ENCODE measurements at places on chromosomes 16 and 17.

- DNase-seq = no peak
Measured at GRCh38 chr17:78812855-78813254, 27.8 kb downstream of the USP36 start.

DNA sequence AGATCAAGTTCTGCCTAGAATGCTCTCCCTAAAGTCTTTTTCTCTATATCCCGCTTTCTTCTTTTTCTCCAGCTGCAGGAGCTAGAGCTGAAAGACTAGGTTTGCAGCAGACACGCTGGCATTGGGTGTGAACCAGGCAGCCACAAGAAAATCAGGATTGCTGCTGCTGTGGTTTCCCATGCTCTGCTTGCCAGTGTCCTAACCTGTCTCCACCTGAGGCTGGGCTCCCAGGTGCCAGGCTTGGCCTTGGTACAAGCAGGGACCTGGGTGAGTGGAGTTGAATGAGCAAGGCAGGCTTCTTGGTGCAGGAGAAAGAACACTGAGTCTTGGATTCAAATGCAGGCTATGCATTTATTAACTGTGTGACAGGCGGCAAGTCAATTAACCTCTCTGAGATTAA is 440.3 kb upstream of the MAF start:
- no peak for DNase-seq

DNA sequence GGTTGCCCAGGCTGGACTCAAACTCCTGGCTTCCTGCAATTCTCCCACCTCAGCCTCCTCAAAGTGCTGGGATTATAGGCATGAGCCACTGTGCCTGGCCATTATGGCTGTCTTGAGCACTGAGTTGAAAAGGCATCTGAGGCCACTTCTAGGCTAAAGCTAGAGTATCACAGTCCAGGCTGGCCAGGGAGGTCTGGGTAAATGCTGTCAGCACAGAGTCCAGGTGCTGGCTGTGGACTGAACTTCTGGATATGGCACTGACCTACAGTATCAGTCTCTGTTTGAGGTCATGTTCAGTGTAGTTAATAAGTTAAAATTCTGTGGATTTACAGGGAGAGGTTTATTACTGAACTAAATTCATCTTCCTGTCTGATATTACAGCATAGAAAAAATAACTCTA is 222.5 kb upstream of the TOM1L1 start:
- DNase-seq = no peak

- no peak for DNase-seq
Measured at GRCh38 chr16:450785-451512, 25.5 kb downstream of the RAB11FIP3 start.

- no peak for DNase-seq
Measured at GRCh38 chr16:1338119-1338730, 4.8 kb downstream of the BAIAP3 start.

DNA sequence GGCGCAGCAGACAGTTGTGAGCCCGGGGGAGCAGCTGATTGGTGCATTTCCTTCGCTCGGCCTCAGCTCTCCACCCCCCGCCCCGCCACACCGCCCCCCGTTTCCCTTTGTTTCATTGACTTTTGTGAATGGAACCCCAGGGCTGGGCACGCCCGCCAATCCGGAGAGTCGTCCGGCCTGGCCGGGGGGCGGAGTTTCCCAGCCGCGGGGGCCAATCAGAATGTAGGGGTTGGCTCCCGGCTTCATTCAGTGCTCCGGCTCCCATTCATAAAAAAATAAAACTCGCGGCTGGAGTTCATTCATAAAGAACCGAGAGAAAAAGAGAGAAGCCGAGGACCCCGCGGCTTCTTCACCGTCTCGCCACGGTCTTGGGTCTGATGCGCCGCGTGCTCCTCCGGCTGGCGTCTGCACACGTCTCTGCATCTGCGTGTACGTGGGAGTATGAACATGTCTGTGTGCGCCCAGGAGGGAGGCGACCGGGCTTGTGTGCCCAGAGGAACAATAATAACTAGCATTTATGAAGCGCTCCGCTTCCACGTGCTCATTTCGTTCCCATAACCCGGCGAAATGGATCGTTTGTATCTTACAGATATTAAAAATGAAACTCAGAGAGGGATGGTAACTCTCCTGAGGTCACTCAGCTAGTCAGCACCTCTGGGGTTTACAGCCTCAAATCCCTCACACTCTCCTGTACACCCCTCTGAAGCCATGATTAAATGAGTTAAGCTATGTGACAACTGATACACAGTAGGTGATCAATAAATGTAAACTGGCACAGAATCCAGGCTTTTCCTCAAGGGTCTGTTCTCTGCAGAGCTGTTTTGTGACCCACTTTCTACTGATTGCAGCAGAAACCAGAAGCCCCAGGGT is at the start of gene ETV4:
Gene ETV4, minus strand, starts transcription at position 22 of the 870 bp plus-strand sequence. CDS start 723 bp downstream, outside the sequence.
- peak; percentile 91 for DNase-seq

- no peak for DNase-seq
Measured at GRCh38 chr16:23843143-23843542, 7.4 kb downstream of the PRKCB start.

DNA sequence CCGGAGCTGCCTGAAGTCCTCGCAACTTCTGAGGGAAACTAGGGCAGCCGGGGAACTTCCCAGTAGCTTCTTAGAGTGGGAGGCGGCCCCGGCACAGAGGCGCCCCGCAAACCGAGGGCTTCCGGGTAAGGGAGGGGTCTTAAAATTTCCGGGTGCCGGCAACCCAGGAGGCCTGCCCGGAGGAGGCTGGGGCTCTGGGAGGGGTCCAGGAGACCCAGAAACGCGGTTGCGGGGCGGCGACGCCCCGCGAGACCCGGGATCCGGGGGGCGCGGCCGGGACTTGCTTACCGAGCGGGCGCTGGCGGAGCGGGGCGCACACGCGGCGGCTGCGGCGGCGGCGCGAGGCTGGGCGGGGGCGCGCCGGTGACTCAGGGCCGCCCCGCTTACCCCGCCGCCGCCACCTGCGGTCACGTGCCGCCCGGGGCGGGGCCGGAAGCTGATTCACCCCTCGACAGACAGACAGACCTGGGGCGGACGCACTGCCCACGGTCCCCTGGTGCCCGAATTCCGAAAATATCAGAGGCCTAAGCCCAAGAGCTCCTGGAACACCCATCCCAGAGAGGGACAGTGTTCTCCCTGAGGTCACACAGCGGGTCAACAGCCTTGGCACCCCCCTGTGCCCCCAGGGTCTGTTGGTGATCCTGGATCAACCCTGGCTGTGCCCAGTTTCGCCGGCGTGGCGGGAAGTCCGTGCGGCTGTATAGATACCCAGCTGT is at the start of gene FAM83G:
Gene FAM83G, minus strand, starts transcription at position 344 of the 716 bp plus-strand sequence. CDS start 723 bp downstream, outside the sequence.
- peak; percentile 64 for DNase-seq

GRCh38 chr16:86549076-86549892 is 5.8 kb downstream of the MTHFSD start:
- DNase-seq = no peak

- DNase-seq = no peak
Measured at GRCh38 chr17:28001149-28001548, 41.3 kb upstream of the NLK start.

DNA sequence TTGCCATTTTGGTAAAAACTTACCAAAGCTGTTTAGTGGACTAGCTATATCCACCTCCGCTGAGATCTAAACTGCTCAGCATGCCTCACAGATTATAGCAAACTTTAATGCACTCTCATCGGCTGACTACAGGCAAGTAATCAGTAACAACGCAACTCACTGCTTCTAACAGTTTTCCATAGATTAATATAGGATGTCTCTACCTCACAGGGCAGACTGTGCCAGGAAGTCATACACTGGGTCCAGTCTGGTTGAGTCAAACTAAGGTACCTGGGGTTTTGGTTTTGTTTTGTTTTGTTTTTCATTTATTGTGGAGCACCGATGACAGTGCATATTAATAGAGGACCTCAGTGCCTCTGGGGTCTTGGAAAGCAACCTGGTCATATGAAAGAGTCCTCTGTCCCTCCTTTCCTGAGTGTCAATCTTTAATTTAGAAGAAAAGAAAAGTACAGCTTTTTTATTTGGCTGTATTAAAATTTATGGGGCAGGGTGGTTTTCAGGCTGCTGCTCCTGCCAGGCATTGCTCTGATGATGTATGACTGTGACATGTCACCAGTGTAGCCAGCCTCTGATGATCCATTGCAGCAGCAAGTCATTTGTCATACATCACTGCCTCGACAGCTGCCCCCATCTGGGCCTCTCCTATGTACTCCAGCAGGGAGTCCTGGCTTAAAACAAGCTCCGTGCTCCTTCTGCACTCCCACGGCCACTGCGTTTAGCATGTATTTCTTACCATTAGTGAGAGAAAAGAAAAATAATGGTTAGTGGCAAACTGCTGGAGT is 854.1 kb downstream of the KCNJ2 start:
- DNase-seq = no peak

DNA sequence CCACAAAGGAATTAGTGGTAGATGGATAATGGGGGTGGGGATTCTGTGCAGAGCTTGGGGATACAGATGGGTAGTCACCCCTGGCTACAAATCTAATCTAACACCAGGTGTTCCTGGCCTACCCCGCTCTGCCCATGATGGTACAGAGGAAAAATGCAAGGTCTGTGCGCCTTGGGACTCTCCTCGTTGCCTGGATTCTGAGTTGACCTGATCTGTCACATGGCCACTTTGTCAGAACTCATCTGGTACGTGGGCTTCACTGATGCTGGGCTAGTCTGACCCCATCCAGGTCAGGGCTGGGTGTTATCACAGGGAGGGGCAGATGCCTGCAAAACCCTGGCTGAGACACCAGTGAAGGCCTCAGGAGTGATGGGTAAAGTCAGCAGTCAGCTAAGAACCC is 5.2 kb downstream of the ZNF764 start:
- DNase-seq = no peak

- DNase-seq = no peak
Measured at GRCh38 chr17:51091635-51092034, 29.0 kb downstream of the SPAG9 start.

DNA sequence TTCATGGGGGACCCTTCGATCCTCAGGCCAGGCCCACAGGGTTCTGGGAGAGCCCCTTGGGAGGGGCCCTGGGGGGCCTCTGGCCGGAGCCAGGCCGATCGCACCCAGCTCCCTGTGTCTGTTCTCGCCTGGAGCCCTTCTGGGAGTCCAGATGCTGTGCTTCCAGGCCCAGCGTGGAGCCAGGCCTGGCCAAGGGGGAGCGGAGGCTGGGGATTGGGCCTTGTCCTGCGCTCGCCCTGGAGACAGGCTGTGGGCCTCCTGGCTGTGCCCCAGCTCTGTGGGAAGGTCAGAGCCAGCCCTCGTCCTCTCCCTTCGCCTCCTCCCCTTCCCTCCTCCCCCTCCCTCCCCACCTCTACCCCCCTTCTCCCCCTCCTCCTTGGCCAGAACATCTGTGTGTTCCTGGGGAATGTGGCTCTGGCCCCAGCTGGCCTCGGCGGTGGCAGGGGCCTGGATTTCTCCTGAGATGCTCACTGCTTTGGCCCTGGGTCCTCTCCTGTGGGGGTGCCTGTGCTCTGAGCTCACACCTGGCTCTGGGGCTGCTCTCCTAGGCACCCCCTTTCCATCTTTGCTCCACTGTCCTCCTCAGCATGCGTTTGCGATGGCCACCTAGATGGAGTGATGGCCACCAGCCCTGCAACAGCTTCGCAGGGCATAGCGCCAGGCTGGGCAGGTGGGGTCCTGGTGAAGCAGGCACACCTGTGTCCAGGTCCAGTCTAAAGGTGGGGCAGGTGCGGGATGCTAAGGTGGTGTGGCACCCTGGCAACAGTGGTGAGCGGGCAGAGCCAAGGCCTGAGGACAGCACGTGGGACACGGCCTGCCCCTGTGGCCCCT is 90.6 kb upstream of the CIBAR2 start:
- no peak for DNase-seq

DNA sequence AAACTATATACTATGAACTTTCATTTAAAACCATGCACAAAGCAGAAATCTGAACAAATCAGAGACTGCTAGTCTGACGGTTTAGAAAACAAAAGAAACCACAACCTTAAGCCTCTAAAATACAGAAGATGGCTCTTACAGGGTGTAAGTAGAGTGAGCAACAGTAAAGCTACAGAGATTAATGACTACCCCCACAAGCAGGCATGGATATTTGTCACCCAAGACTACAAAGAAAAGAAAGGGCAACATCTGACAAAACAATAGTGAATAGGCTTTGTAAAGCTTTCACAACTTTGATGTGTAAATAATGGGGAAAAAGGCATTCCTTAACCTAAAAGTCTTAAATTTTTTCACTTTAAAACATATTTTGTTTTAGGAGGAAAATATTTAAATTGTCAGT is 75.0 kb downstream of the SPAG9 start:
- no peak for DNase-seq

DNA sequence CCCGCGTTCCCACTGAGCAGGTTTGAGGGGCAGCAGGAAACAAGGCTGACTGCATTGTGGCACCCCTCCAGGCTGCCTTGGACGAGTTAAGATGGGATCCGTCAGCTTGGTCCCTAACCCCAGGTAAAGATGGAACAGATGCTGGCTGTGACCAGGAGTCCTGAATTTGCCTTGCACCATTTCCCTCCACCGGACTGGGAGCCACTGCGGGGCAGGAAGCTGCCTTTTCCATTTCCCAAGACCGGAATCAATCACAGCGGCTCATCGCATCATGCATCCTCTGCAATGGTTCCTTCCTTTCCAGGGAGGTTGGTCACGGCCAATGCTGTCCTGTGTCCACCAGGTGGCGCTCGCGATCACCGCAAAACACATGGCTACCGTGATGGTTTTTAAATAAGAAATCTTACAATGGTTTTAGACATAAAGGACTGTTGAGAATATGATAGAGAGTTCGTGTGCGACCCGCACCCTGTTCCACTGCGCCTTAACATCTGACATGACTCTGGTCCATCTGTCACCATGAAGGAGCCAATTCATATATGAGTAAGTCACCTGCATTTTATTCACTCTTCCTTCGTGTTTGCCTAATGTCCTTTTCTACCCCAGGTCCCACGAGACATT is 6.8 kb upstream of the MEAK7 start:
- peak; percentile 75 for DNase-seq

DNA sequence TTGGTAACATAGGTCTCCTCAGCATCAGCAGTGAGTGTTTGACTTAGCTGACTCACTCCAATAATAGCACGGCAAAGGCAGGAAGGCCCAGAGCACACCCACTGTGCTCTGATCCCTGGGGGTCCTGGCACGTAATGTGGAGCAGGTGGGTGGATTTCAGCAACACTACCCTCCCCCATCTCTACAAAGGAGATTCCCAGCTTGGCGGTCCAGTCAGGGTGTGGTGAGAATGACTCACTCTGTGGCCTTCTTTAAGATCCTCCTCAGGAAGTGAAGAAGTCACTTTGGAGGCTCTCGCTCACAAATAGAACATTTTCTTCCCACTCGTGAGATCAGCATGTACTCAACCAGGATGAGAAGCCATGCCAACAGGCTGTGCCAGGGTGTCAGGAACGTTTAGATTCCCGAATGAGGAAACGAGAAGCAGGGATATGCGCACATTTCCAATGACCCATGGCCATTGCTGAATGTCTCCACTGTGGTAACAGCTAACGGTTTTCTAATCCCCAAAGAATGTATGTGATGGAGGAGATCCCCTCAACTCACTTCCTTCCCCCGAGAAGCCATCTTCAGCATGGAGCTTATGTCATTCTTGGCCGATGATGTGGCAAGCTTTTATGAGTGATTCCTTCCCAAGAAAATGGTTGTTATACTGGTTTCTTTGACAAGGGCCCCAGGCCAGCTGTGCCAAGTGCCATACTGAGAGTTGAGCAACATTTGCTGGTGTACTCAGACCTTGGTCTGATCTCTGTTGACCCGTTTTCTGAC is 365.2 kb downstream of the C16orf95 start:
- peak; percentile 89 for DNase-seq

GRCh38 chr17:38320482-38320881 is 23.3 kb downstream of the GPR179 start:
- no peak for DNase-seq

All from SW 1271 (cell line).